ENCODE measurements at places on chromosomes 7 and 10.

DNA sequence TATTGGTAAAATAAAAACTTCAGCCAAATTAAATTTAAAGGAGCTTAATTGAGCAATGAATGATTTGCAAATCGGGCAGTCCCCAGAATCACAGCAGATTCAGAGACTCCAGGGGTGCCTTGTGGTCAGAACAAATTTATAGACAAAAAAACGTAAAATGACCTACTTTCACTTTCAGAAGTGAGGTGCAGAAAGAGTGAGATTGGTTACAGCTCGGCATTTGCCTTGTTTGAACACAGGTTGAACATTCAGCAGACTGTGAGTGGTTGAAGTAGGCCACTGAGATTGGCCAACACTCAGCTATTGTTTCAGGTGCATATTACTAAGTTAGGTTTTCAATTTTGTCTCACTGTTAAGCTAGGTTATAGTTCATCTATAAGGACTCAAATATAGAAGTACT is 153.4 kb downstream of the BICC1 start:
- DNase-seq: no peak

- DNase-seq: no peak
Measured at GRCh38 chr7:157937406-157937805, 600.6 kb downstream of the DNAJB6 start.

GRCh38 chr7:70776627-70777101 is 355.3 kb upstream of the GALNT17 start:
- DNase-seq: peak; percentile 57

DNA sequence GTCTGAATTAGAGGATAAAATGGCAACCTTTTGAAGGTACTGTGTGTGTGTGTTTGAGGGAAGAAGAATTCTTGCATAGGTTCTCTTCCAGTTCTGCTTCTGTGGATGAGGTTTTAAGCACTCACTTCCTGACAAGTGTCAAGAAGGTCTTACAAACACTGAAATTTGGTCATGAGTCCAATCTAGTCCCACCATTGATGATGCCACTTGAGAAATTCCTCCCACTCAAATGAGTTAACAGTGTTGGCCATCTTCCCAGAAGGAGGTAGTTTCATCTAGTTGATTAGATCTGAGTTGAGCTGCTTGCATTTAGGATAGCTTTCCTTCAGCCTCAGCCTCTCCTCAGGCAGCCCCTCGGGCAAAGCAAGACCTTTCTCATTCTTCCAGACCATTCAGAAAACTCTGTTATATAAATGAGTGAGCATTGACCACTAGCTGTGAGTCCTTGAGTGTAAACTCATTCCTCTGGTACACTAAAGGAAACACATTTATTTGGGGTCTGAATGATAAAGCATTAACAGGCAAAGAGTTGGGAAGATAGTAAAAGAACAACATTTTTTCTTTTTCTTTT is 189.5 kb downstream of the TRIL start:
- peak; percentile 45 for DNase-seq

DNA sequence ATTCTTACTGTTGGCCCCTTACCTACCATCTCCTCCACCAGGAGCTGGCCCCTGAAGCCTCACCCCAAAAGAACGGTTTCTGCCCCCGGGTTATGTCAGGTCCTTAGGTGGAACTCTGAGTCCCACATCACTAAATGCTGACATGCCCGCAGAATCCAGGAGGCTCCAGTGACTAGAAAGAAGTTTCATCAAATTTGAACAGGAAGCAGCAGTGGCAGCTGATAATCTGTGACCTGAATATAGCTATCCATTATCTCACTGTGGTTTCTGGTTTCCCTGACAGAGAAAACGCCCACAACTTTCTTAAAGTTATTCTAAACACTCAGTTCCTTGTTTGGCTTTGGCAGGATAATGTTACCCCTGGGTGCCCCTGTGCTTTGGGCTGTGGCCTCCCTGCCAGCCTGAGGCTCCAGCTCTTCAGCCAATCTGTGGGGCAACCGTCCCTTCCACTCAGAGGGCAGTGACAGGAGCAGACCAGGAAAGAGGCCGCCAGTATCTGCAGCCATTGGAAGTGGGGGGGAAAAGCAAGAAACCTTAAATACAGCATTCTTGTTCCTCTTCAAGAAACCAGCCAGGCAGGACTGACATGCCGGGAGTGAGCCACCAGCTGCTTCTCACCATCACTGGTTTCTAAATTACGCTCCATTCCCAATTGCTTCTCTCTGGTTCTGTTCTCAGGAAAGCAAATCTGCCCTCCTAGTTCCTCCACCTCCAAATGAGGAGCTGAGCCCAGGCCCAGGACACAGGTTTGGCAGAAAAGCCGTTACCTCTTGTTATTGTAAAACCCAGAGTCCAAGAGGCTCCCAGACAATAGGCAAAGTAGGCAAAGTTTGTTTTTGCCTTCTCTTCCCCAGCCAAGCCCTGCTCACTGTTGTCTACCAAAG is 41.2 kb upstream of the VCL start:
- DNase-seq: no peak

DNA sequence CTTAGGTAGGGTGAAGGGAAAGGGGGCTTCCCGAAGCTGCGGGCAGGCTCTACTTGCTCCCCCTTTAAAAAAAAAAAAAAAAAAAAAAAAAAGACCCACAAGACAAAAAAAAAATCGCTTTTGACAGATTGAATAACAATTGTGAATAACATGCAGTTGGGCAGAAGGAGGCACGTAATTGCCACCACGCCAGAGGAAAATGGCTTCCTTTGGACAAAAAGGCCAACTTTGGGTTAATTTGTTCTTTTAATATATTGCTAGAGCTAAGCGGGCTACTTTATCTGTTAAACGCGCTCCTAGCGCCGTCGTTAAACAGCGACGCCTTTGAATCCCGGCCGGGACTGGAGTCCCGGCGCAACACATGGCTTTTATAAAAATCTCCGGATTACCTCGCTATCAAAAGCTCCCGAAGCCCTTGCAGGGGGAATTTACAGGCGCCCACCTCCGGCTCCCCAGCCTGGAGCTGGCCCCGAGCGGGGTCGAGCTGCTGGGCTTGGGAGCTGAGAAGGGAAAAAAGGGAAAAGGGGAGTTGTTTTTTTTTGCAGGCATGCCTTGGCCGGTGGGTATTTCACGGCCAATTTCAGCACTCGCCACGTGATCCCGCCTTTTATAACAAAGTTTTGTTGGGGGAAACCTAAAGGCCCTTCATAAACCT is 1.2 kb downstream of the HOXA11 start:
- no peak for DNase-seq

DNA sequence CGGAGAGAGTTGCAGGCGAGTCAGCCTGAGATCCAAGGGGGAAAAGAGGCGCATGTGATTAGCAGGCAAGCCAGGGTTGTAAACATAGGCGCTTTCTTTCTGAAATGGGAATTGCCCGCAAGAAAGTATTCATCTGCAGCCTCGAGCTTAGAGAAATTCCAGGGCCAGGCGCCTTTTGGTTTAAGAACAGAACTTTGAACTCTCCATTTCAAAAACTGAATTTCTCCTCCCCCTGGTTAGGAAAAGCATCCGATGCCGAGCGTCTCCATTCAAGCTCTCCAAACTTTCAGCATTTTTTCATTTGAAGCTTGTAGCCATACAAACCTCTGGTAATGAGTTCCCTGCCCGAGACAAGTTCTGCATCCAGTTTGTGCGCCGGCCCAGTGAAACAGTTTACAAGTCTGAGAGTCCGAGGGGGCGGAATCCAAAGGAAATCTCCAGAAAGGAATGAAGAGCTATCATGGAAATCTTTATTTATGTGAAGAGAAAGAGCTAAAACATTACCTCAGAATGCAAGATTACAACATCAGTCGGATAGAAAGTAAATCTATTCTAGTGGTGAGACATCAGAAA is 69.9 kb downstream of the FAM204A start:
- no peak for DNase-seq

- DNase-seq: no peak
Measured at GRCh38 chr7:154984601-154985188, 18.2 kb downstream of the PAXIP1 start.

DNA sequence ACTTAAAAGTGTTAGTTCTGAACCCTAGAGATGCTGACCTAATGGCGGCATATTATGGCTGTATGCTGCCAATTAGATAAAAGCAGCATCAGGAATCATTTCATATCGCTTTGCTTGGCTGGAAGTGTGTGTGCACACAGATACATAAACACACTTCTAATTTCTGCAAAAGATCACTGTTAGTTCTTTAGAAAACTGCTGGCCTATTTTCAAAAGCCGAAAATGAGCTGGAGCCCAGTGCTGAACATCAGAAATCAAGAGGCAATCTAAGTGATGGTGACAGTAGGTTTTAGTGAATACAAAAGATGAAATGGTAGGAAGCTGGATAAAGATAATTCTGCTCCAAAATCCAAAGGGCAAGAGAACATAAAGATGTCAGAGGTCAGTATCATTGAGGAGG is 745.8 kb upstream of the LRRTM3 start:
- DNase-seq: no peak

GRCh38 chr7:102874966-102875365 is 37.8 kb upstream of the LRRC17 start:
- DNase-seq: no peak
